Fibroblast of skin of right quadriceps (primary cell): ENCODE measurements at places on chromosomes 12 and 14.

DNA sequence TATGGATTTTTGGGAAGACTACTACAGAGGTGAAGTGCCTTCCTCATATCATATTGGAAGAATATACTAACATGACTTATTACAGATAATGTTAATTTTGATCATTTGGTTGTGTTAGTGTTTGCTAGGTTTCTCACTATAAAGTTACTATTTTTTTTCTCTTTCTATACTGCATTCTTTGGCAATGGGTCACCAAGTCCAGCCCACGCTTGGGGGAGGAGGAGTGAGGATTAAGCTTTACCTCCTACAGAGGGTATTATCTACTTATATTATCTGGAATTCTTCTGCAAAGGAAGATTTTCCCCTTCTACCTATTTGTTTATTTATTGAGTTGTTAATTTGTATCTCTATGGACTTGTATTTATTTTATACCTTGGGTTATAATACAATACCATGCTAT, 31.5 kb downstream of the SCN8A start:
- peak; percentile 74 for DNase-seq

DNA sequence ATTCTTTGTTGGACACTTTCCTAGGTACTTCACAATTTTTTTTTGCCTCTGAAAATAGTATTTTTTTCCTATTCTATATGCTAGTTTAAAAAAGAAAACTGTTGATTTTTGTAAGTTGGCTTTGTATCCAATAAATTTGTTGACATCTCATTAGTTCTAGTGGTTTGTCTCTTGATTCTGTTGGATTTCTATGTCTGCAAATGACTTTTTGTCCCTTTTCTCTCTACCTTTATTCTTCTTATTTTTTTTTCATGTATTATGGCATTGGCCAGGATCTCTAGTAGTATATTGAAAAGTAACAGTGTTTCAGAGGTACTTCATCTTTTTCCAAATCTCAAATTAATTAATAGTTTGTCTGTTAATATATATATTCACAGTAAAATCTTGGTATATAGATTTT, 59.1 kb upstream of the TSPAN11 start:
- DNase-seq: no peak

DNA sequence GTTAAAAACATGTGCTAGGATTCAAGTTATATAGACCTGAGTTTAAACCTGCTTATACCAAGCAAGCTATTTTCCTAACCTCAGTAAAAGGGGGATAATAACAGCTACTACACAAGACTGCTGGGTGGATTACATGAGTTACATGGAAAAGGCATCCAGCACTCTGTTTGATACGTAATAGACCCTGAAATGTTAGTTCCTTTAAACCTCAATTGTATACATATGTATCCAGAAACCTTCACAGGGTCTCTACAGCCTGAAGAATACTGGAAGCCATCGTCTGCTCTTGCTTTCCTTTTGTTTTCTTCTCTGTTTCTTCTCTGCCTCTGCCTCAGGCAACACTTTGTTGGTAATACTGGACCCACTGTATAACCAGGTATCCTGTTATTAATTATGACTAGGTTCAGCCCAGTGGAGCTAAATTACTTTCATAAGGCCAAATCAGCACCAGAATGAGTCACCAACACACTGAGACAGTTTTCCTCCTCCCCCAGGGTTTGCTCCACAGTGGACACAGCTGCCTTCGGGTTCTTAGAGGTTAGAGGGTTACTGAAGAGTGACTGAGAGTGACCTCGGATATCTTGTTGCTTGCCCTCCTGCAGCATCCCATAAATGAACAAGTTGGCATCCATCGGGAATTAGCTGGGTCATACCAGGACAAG, 127.1 kb downstream of the CAPZA3 start:
- DNase-seq: peak; percentile 80

DNA sequence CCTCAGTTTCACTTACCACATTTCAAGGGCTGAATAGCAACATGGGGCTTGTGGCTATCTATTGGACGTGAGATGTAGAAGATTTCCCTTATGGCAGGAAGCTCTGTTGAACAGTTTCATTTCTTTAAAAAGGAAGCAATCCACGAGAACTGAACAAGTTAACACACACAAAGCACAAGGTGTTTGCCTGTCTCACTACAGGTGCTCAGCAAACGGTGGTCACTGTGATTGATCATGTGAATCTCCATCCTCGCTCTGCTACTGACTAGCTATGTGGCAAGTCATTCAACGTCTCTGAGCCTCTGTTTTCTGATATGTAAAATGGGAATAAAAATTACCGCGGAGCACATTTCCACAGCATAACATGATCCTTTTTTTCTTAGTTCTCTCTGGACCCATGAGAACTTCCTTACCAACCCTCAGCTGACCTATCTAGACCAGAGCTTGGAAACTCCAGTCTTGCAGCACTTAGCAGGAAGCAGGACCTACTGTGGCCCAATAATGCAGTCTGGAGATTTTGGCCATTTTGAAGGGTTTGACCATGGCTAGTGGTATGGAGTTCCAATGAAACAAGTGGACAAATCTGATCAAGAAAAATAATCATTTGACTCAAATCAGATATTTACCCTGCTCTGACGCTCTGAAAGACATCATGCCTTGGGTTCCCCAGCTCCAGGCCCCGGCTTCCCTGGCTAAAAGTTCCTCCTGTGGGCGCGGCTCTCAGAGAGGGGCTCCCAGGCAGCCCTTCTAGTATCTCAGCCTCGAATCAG, 278.8 kb downstream of the ZFP36L1 start:
- no peak for DNase-seq

- DNase-seq: no peak
Measured at GRCh38 chr14:75333606-75334548, 55.2 kb downstream of the FOS start.

DNA sequence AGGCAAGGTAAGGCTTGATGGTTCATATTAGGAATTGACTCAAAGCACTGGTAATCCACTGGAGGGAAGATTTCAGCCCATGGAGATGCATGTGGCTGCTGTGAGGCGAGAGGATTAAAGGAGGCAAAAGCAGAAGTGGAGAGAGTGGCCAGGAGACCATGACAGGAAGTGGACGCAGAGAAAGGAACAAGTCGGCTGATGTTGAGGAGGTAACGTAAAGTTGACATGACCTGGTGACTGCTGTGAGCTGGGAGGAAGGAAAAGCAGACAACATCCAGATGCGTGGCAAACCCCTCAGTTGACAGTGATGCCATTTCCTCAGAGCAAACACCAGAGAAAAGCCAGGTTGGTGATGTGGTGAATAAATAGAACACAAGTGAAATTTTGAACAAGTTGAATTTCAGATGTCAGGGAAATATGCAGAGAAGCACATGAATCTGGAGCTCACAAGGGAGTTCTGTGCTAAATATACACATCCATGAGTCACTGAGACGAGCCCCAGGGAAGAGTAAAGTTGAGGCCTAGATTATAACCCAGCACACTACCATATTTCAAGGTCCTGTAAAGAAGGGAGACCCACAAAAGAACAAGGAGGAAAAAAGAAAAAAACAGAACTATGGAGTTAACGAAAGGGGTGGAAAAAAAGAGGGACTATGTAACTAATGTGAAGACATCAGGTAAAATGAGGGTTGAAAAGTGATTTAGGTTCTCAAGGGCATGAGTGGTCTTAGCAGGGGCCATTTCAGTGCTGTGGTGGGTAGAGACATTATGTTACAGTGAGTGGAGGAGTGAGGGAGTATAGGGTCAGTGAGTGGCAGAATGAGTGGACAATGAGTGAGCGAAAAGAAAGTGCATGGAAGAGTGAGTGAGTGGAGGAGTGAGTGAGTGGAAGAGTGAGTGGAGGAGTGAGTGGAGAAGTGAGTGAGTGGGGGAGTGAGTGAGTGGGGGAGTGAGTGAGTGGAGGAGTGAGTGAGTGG, 61.6 kb upstream of the GZMB start:
- no peak for DNase-seq

- no peak for DNase-seq
Measured at GRCh38 chr14:102231476-102232347, 73.3 kb downstream of the MOK start.

DNA sequence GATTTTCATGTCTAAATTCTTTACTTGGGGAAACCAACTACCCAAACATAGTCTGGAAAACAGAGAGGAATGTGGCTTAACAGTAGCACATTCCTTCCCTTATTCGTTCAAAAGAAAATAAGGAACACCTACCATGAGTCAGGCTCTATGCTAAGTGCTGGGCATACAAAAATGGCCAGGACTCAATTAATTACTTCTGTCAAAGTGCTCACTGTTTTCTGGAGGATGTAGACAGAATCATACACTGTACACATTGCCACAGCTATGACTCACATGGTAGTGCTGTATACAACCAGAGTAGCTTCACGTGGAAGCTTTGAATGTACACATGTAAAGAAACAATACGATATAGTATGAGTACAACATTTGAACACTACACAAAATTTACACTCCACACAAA, 50.1 kb downstream of the SLC25A21 start:
- DNase-seq: peak; percentile 84

GRCh38 chr14:59096303-59096702, 92.2 kb upstream of the DAAM1 start:
- no peak for DNase-seq
